Neuronal stem cell (in vitro differentiated cells): ENCODE measurements at places on chromosomes 5 and 9.

GRCh38 chr5:103938146-103938695 is 375.6 kb upstream of the NUDT12 start:
- no peak overlapping the region for H3K27ac ChIP-seq
- H3K4me3 ChIP-seq: no peak overlapping the region
- H3K36me3 ChIP-seq: no peaks in the 10 kb centered on the region
- H3K27me3 ChIP-seq: no peaks in the 10 kb centered on the region

DNA sequence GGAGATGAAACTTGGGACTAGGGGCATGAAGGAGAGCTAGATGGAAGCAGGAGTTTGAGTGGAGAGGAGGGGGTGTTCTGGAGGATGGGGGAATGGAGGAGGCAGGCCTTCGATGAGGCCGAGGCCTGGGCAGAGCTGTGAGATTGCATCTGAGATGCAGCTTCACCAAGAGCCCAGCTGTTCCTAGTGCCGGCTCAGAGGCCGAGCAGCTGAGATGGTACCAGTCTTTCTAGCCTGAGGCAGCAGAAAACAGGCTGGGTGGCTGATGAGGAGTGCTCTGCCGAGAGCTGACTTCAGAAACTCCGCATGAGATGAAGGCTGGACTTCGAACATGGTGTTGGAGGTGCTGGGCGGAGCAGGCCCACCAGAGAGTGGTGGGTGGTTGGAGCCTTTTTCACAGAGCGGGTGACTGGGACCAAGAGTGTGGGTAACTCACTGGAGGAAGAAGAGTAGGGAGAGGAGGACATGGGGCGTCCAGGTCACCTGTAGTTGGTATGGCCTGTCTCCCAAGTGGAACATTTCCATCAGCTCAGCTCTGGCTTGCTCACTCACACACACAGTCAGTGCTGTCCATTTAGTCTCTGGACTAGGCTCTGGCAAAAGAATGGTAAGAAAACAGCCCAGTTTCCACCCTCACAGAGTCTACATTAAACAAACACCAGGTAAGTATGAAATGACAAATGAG is 54.7 kb downstream of the TMOD1 start:
- no peaks in the 10 kb centered on the region for H3K36me3 ChIP-seq
- no peak overlapping the region for H3K4me3 ChIP-seq
- DNase-seq: no peak
- H3K27me3 ChIP-seq: no peaks in the 10 kb centered on the region

- peaks cover 3% of the 10 kb centered on the region for H3K27me3 ChIP-seq
- H3K36me3 ChIP-seq: no peaks in the 10 kb centered on the region
- H3K27ac ChIP-seq: no peak overlapping the region
- no peak for DNase-seq
- no peak overlapping the region for H3K4me3 ChIP-seq
- no peaks in the 10 kb centered on the region for H3K4me1 ChIP-seq
These were observed 71.5 kb downstream of the ANKRD33B start for GRCh38 chr5:10635257-10635866.

- no peak overlapping the region for H3K27ac ChIP-seq
- no peaks in the 10 kb centered on the region for H3K36me3 ChIP-seq
- H3K4me1 ChIP-seq: peaks cover 59% of the 10 kb centered on the region
These were observed 300.8 kb upstream of the PANK3 start for GRCh38 chr5:168879929-168880328.

DNA sequence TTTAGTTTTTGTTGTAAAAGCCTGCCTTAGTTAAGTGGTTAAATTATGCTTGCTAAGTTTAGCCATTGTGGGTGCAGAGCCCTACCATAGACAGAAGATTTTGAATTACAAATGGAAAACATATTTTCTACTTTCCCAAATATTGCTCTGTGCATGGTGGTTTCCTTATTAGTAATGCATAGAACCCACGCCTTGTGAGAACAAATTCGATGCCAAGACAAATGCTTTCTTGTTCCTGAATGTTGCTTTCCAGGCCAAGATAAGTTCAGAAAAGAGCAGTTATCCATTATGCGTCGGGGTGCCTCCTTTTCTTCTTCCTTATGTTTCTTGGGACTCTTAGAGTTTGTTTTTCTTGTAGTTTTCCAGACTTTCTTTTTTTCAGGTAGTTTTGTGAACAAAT is 31.0 kb upstream of the GARNL3 start:
- H3K27me3 ChIP-seq: no peaks in the 10 kb centered on the region
- no peaks in the 10 kb centered on the region for H3K4me1 ChIP-seq
- H3K27ac ChIP-seq: no peak overlapping the region
- no peak overlapping the region for H3K4me3 ChIP-seq
